ENCODE measurements at places on chromosomes 4 and X.

GRCh38 chr4:2977211-2978088 is 14.1 kb downstream of the GRK4 start:
- DNase-seq = peak; percentile 53

- DNase-seq = no peak
These were observed 108.8 kb upstream of the SORBS2 start for GRCh38 chr4:185920691-185921260.

DNA sequence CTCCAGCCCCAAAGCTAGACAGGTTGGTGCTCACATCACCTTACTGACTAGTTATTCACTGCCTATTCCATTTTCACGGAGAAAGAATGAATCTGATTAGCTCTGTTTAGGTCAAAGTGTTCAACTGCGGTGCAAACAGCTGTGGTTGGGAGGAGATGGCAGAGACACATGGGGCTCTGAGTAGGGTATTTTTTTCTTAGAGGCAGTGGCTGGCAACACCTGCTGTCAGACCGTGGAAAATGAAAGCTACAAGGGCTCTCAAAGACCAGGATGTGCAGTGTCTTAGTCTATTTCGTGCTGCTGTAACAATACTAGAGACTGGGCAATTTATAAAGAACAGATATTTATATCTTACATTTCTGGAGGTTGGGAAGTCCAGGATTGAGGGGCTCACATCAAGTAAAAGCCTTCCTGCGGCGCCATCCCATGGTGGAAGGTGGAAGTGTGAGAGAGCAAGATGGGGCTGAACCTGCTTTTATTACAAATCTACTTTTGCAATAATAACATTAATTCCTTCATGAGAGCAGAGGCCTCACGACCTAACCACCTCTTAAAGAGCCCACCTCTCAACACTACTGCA is 10.6 kb downstream of the NYX start:
- no peak for DNase-seq

- DNase-seq = no peak
These were observed 43.2 kb downstream of the ANOS1 start for GRCh38 chrX:8688776-8689175.

DNA sequence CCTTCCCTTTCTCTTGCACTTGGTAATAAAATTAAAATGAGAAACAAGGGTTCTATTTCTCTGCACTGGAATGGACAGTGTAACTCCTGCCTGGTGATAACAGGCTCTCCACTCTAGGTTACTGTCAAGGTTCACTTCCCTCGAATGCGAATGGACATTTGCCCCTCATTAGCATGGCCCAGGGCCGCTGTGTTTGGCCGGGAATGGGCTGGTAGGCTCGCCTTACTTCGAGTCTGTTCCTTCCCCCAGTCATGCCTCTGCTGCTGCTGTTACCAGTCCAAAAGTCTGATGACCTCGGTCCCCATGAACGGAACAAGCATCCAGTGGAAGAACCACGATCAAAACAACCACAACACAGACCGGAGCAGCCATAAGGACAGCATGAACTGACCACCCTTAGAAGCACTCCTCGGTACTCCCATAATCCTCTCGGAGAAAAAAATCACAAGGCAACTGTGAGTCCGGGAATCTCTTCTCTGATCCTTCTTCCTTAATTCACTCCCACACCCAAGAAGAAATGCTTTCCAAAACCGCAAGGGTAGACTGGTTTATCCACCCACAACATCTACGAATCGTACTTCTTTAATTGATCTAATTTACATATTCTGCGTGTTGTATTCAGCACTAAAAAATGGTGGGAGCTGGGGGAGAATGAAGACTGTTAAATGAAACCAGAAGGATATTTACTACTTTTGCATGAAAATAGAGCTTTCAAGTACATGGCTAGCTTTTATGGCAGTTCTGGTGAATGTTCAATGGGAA is 61.5 kb downstream of the EDNRA start:
- no peak for DNase-seq

GRCh38 chr4:15569746-15570145 is 85.4 kb downstream of the FBXL5 start:
- no peak for DNase-seq

DNA sequence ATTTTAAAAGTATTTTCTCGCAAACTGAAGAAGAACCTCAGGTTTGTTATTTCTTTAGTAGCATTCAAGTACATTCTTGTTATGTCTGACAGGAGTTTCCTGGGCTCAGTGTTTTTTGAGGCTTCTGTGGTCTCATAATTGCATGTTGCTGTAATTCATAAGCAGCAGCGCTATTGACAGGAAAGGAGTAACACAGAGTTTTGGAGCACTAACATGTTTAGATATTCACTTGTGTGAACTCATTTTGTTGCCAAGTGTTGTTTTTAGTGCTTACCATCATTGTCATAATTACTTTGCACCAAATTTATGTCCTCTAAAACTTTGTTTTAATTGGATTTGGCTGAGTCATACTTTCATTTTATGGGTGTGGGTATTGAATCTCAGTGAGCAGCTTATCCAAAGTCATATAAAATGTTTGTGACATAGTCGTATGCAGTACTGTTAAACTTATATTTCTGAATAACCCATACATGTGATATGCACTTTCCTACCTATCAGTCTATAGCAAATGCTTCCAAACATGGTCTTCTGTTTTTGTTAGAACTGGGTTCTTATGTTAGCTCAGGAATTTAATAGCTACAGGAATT is 358.7 kb upstream of the CTSO start:
- peak; percentile 68 for DNase-seq

DNA sequence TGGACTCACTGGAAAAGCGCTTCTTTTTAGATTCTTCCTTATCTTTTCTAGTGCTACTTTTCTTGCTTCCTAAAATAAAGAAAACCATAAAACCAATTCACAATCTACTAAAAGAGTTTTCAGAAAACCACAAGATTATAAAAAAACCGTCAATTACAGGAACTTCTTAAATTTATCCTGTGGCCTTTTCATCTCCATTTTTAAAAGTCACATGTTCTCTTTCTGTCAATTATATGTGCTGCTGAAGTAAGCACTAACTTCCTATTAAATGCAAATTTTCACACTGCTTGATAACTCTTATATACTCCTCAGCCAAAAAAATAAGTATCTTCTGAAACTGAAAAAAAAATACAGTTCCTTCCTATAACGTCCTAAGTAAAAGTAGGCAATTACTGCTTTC is 32.8 kb downstream of the CENPC start:
- no peak for DNase-seq

Measured in choroid plexus epithelial cell (primary cell).